DMS79 treated with DMSO at 0.1 percent for 48 hours (cell line): ENCODE measurements at places on chromosomes 1 and 21.

- no peak for DNase-seq
These were observed 45.6 kb upstream of the GADD45A start for GRCh38 chr1:67639361-67639760.

DNA sequence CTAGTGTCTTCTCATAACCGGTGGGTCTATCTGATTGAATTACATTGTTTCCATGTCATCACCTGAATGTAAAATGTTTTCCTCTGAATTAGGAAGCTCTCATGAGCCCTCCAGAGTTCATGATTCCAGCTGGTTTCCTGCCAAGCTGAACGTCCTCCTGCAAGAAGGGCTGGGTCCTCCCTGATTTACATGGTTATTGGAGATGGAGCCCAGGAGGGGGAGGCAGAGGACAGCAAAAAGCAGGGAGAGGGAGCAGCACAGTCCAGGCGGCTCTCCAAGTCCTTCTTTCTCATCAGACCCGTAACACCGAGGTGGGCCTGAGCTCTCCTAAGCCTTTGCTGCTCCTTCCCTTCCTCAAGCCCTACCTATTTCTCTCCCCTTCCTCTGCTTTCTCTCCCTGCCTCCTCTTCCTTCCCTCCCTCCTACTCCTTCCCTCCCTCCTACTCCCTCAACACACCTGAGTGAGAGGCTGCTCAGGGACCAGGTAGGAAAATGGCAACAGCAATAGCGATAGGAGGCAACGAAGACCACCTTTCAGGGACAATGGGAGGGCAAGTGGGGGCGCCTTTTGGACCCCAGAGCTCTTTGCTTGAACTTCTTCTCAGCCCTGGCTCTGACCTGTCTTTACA, 265.9 kb downstream of the PRDM2 start:
- DNase-seq: peak; percentile 95

- DNase-seq: no peak
These were observed 22.8 kb upstream of the SSBP3 start for GRCh38 chr1:54428837-54429518.

- DNase-seq: peak; percentile 73
These were observed 20.3 kb downstream of the TSPAN2 start for GRCh38 chr1:115068826-115069585.

GRCh38 chr1:197862221-197862620, 40.2 kb upstream of the C1orf53 start:
- no peak for DNase-seq

GRCh38 chr1:28282426-28283407, 23.4 kb downstream of the SESN2 start:
- no peak for DNase-seq
